Sigmoid colon (tissue), 7 donors: ENCODE measurements at places on chromosomes 3 and 15. TPM values are rescaled to one million over a fixed set of nuclear protein-coding genes. Genes with fewer than 3 reads are reported as not detected.

TMEM89 gene
- not detected for polyA plus RNA-seq

- no peak for DNase-seq
These were observed 21.9 kb upstream of the ATP8B4 start for GRCh38 chr15:50140983-50141382.

DNA sequence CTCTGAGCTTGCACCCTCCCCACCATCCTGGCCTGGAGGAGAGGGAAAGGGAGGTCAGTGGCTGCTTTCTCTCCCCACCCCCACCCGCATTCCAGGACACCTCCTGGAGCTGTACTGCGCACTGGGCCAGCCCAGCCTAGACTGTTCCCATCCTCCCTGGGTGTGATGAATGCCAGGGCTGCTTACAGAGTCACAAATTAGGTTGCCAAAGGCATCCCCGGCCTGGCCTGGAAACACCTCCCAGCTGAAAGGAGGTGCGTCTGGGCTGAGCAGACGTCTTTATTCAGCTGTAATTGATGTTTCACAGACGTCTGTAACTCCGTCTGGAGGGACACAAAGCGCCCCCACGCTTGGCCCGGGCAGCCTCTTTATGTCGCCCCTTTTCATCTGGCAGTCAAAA lies 47.6 kb downstream of the RHCG start:
- DNase-seq = no peak

SEMA3F gene
- 12.3 TPM for polyA plus RNA-seq
